ENCODE measurements at places on chromosomes 16 and 17. TPM values are rescaled to one million over a fixed set of nuclear protein-coding genes. Genes with fewer than 3 reads are reported as not detected.

RHBDL1 gene
- total RNA-seq, result 2.0 TPM

KRTAP1-5 gene
- total RNA-seq, result not detected

CALB2 gene
- total RNA-seq, result 0.07 TPM

PDE6G gene
- total RNA-seq, result not detected

CIBAR2 gene
- total RNA-seq, result not detected

P2RX5 gene
- total RNA-seq, result 0.14 TPM

All from foreskin keratinocyte (primary cell).